Effector memory CD4-positive, alpha-beta T cell (primary cell): ENCODE measurements at places on chromosomes 5 and 9.

DNA sequence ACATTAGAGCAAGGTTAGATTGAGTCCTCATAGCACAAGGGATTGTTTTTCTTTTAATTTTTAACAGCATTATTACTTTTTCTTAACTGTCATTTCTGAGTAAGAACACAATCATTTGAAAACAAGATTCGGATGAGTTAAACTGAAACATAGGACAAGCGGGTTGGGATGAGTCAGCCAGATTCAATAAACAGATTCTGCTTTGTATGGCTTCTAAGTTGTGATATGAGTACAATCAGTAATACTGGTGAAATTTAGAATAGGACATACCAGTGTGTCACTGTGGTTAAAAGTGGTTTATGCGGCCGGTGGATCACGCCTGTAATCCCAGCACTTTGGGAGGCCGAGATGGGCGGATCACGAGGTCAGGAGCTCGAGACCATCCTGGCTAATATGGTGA lies 364.3 kb upstream of the CDH10 start:
- DNase-seq, result no peak
- no peak overlapping the region for H3K27ac ChIP-seq

- peaks cover 11% of the 10 kb centered on the region for H3K4me1 ChIP-seq
- DNase-seq, result no peak
- H3K27ac ChIP-seq, result no peak overlapping the region
- peaks cover 66% of the 10 kb centered on the region for H3K36me3 ChIP-seq
These were observed 7.4 kb downstream of the PLIN2 start for GRCh38 chr9:19119801-19120440.

- H3K27ac ChIP-seq, result no peak overlapping the region
- no peaks in the 10 kb centered on the region for H3K27me3 ChIP-seq
- no peaks in the 10 kb centered on the region for H3K4me1 ChIP-seq
- DNase-seq, result no peak
These were observed 9.9 kb upstream of the PCSK5 start for GRCh38 chr9:75880618-75881017.

- no peak overlapping the region for H3K27ac ChIP-seq
- peaks cover 85% of the 10 kb centered on the region for H3K36me3 ChIP-seq
- no peak overlapping the region for H3K4me3 ChIP-seq
- H3K4me1 ChIP-seq, result peaks cover 9% of the 10 kb centered on the region
- no peaks in the 10 kb centered on the region for H3K27me3 ChIP-seq
- no peak for DNase-seq
These were observed 85.7 kb downstream of the STK10 start for GRCh38 chr5:172102218-172102870.

GRCh38 chr5:84382363-84383295 lies 2.1 kb downstream of the EDIL3 start:
- no peaks in the 10 kb centered on the region for H3K4me1 ChIP-seq
- H3K27me3 ChIP-seq, result peaks cover 16% of the 10 kb centered on the region

DNA sequence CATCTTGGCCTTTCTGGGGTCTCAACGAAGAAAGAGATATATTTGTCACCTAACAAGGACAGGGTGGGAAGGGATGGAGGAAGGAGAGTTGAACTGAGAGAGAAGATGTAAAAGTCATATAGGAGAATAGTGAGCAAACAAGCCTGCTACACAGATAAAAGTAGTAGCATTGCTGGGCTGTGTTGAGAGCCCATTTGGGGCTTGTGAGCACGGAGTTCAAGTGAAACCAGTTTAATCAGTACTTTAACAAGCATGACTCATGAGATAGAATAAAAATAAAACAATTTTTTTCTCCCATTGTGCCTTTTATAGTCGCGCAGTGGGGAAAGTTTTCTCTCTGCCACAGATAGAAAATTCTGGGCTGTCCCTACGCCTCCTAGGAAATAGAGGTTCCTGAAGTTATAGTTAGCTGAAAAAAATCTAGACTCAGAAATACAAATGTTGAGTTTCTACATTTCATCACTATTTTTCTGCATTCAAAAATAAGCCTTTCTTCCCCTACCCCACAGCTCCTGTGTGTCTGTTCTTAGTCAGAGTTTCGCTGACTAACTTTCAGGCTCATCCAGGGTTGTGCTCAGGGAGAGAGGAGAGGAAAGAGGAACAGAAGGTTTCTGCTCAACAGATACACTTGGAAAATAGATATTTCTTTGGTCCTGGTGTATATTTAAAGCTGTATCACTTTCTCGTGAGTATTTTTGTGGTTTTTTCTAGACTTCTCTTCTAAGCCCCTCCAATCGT lies 395.8 kb upstream of the ADAMTSL1 start:
- DNase-seq, result no peak
- no peaks in the 10 kb centered on the region for H3K36me3 ChIP-seq
- H3K4me1 ChIP-seq, result no peaks in the 10 kb centered on the region
- no peak overlapping the region for H3K4me3 ChIP-seq

DNA sequence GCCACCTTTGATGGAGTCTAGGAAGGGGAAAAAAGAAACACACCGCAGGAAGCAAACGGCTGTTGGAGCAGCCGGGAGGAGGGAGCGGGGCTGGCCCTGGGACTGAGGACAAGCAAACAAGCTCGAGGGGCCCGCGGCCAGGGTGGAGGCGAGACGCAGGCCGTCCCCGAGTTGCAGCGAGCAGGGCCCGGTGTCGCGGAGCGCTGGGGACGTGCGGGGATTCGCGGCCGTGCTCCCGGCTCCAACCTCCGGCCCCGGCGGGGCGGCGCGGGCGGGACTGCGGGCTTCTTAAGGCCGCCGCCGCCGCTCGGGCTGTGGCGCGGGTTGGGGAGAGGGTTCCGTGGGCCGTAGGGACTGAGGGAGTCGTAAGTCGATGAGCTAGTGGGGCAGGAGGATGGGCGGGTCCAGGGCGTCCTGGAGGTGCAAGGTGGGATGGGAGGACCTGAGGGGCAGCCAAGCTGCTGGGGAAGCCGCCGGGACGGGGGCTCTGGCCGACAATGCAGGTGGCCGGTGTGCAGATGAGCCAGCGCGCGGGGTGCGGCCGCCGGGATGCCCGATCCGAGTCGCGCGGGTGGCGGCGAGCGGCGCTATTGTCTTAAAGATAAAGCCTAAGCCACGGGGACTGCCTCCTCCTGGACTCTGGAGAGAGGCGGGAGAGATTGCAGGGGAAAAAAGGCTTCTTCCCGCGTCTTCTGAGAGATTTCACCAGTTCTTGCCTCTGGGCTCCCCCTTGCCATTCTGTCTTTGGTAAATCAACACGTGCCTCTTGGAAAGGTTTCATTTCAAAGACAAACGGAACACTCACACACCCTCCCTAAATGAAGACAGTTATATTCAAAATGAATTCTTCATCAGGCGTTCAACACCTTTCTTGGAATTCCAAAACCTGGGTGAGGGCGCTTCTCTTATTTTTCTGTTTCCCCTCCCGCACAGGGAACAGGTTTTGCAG lies 1.6 kb upstream of the HAPLN1 start:
- peaks cover 6% of the 10 kb centered on the region for H3K4me1 ChIP-seq
- H3K27me3 ChIP-seq, result peaks cover 24% of the 10 kb centered on the region
- no peak overlapping the region for H3K4me3 ChIP-seq
- DNase-seq, result no peak
- H3K27ac ChIP-seq, result no peak overlapping the region

DNA sequence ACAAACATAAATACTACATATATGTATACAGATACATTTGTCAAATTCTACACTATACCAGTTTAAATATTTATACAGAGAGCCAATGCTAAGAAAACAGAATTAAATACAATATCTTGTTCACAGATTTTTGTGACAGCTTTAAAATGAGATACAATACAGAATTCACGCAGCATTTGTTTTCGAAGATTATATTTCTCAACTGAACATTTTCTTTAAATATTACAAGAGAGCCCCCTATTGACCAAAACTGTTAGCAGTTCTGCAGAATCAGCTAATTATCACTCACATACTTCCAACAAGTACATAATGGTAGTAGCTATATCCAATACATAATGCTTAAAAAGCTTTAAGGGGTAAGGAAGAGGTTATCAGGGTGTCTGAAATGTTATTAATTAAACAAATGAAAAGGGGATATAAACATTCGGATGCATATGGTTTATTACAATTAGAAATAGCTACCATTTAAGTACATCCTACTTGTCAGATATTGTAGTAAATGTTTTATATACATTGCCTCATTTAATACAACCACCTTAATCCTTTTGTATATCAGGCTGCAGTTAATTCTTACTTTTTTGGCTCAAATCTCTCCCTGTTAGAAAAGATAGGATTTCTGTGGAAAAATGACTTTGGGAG lies 31.7 kb downstream of the ZDHHC21 start:
- no peaks in the 10 kb centered on the region for H3K36me3 ChIP-seq
- H3K27ac ChIP-seq, result no peak overlapping the region
- H3K4me3 ChIP-seq, result no peak overlapping the region
- no peaks in the 10 kb centered on the region for H3K4me1 ChIP-seq
- no peaks in the 10 kb centered on the region for H3K27me3 ChIP-seq

- no peak overlapping the region for H3K27ac ChIP-seq
- H3K4me1 ChIP-seq, result no peaks in the 10 kb centered on the region
- DNase-seq, result no peak
- H3K36me3 ChIP-seq, result no peaks in the 10 kb centered on the region
- no peaks in the 10 kb centered on the region for H3K27me3 ChIP-seq
These were observed 349.2 kb upstream of the RORB start for GRCh38 chr9:74147906-74148305.

- no peak overlapping the region for H3K27ac ChIP-seq
- H3K27me3 ChIP-seq, result no peaks in the 10 kb centered on the region
- no peaks in the 10 kb centered on the region for H3K4me1 ChIP-seq
- no peak for DNase-seq
- H3K36me3 ChIP-seq, result no peaks in the 10 kb centered on the region
- no peak overlapping the region for H3K4me3 ChIP-seq
These were observed 212.9 kb downstream of the FANCC start for GRCh38 chr9:95104581-95104960.

GRCh38 chr9:91991721-91992341 lies 41.8 kb upstream of the ROR2 start:
- H3K4me1 ChIP-seq, result no peaks in the 10 kb centered on the region
- H3K27ac ChIP-seq, result no peak overlapping the region
- H3K36me3 ChIP-seq, result no peaks in the 10 kb centered on the region

GRCh38 chr5:103057208-103058130 lies 62.5 kb downstream of the GIN1 start:
- no peak overlapping the region for H3K4me3 ChIP-seq
- no peaks in the 10 kb centered on the region for H3K4me1 ChIP-seq
- no peak for DNase-seq
- H3K36me3 ChIP-seq, result no peaks in the 10 kb centered on the region

DNA sequence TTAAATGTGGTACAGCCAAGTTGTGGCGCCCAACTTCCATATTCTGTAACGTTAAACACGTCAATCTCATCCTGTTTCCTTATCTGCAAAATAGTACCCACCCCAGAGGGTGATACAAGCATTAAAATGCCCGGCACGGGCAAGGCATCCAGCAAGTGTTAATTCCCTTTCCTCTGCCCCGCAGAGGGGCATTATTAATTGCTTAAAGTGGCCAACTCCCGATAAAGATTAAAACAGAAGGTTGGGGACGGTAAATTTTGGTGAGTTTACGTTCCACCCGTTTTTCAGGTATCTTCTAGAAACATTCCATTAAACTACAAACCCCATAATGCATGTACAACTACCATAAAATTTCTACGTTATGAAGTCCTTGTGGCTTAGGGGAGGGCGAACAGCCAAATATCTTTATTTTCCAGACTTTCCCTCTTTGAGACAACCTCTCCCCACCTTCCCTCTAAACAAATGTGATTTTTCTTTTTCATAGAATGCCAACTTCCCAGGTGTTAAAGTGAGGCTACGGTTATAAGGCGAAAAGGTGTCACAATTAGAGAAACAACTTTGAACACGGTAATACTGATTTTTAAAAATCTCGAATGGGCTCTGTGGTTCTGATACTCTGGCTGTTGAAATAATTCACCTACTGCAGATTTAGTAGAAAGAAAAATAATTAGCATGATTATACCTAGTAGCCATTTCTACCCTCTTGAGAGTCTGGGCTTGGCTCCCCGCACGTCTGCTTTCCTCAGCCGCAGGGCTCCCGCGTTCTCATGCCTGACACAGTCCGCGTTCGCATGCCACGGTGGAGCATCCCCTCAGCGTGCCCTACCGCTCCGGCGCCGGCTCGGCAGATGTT lies 1.2 kb upstream of the GPBP1 start:
- H3K4me1 ChIP-seq, result peaks cover 5% of the 10 kb centered on the region
- peak overlapping the region; percentile 100 for H3K27ac ChIP-seq
- no peaks in the 10 kb centered on the region for H3K36me3 ChIP-seq
- DNase-seq, result no peak
- H3K27me3 ChIP-seq, result no peaks in the 10 kb centered on the region
- peak overlapping the region; percentile 93 for H3K4me3 ChIP-seq

- H3K36me3 ChIP-seq, result no peaks in the 10 kb centered on the region
- H3K4me3 ChIP-seq, result no peak overlapping the region
- H3K27me3 ChIP-seq, result no peaks in the 10 kb centered on the region
- H3K27ac ChIP-seq, result no peak overlapping the region
- no peak for DNase-seq
These were observed 17.3 kb upstream of the FAM240B start for GRCh38 chr9:38737246-38737645.

GRCh38 chr9:26579056-26579455 lies 313.5 kb downstream of the CAAP1 start:
- no peak for DNase-seq
- no peaks in the 10 kb centered on the region for H3K4me1 ChIP-seq
- no peak overlapping the region for H3K27ac ChIP-seq
- no peak overlapping the region for H3K4me3 ChIP-seq

- no peak for DNase-seq
- H3K27ac ChIP-seq, result no peak overlapping the region
- H3K4me3 ChIP-seq, result no peak overlapping the region
- H3K4me1 ChIP-seq, result no peaks in the 10 kb centered on the region
- H3K36me3 ChIP-seq, result peaks cover 9% of the 10 kb centered on the region
These were observed 1.1 kb upstream of the SNAPC3 start for GRCh38 chr9:15421532-15421931.

GRCh38 chr9:28301281-28301680 lies 728.0 kb upstream of the C9orf72 start:
- no peak for DNase-seq
- H3K36me3 ChIP-seq, result no peaks in the 10 kb centered on the region
- H3K27me3 ChIP-seq, result no peaks in the 10 kb centered on the region

DNA sequence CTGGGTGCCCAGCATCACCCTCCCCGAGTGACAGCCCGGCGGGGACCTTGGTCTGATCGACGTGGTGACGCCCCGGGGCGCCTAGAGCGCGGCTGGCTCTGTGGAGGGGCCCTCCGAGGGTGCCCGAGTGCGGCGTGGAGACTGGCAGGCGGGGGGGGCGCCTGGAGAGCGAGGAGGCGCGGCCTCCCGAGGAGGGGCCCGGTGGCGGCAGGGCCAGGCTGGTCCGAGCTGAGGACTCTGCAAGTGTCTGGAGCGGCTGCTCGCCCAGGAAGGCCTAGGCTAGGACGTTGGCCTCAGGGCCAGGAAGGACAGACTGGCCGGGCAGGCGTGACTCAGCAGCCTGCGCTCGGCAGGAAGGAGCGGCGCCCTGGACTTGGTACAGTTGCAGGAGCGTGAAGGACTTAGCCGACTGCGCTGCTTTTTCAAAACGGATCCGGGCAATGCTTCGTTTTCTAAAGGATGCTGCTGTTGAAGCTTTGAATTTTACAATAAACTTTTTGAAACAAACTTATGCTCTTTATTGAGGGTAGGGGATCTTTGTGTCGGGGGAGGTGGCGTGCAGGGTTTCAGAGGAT lies 1.3 kb downstream of the GADD45G start:
- peak; percentile 22 for DNase-seq
- H3K4me1 ChIP-seq, result peaks cover 27% of the 10 kb centered on the region
- H3K4me3 ChIP-seq, result peak overlapping the region; percentile 71
- H3K27ac ChIP-seq, result peak overlapping the region; percentile 54
- H3K36me3 ChIP-seq, result no peaks in the 10 kb centered on the region
